T1000 (cell line): ENCODE measurements at places on chromosomes 7 and 10.

DNA sequence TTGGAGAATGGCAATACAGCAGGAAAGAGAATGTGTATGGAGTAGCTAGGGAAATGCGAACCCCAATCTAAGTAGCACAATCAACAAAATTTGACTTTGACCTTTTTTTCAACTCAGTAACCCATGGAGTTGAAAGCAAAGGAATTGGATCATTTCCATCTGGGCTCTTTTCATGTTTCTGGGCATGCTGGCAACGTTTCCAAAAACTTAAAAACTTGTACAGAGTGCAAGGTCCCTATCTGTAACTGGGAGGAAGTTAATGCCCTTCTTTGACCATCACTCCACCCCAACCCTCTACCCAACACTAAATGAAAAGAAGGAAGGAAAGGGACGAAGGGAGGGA is 1.3 kb upstream of the HIBADH start:
- no peak for DNase-seq

GRCh38 chr7:151311294-151311864 is 30.2 kb upstream of the NUB1 start:
- no peak for DNase-seq

DNA sequence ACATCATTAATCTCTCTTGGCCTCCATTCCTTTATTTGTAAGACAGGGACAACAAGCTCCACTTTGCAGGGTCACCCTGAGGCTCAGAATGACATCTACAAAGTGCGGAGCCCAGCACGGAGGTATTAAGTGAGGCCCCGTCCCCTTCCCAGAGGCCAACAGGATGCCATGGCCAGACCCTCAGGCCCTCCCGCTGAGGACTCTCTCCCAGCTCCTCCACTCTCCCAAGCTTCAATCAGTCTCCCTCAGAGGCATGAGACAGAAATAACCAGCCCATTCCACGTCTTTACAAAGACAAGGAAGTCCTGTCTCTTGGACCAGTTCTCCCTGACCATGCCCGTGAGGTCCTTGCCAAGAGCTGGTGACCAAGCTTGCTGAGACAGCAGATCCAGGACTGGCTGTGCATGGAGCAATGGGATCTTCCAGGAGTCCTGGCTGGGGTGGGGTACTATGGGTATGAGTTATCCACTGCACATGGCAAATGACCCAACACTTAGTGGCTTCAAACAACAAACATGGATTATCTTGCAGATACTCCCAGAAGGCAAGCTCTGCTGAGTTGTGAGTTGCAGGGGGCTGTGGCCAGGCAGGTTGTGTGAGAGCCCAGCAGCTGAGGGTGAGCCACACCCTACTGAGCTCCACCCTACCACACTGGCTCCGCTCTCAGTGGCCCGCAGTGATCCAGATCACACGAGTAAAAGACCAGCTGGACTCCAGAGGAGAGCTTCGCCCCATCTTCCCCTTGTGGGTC is 4.3 kb upstream of the PPIF start:
- DNase-seq: no peak

- DNase-seq: no peak
Observed at GRCh38 chr7:75702515-75702914, 36.2 kb downstream of the HIP1 start.

- no peak for DNase-seq
Observed at GRCh38 chr7:134315679-134316538, 821 bp downstream of the SLC35B4 start.

- peak; percentile 2 for DNase-seq
Observed at GRCh38 chr10:51832652-51833383, 133.4 kb upstream of the CSTF2T start.

DNA sequence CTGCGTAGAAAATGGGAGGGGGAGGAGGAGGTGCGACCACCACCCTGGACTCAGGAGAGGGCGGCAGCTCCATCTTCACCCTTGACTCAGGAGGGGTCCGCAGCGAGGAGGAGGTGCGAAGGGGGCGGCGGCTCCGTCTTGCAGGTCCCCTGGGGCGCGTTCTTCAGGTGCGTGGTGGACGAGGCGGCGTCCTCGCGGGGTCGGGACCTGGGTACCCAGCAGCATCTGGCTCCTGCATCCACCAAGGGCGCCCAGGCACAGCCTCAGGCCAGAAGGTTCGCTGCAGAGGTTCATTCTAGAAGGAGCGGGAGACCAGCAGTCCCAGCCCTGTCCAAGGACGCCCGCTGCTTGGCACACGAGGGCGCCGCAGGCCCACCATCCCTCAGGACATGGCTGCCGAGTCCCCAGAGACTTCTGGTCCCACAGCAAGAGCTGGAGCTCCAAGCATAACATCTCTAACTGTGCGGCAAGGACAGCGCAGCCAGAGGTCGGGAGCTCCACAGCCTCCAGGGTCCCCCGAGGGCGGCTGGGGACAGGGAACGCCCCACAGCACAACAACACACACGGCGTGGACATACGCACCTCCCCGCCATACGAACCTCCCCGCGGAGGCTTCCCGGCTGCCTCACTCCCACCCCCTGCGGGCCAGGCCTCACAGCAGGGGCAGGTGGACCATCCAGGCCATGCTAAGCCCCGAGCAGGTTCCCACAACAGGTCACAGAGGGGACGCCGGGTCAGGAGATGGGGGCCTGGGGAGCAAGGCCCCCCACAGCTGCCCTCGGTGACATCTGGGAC is 16.8 kb upstream of the DPYSL4 start:
- DNase-seq: no peak

DNA sequence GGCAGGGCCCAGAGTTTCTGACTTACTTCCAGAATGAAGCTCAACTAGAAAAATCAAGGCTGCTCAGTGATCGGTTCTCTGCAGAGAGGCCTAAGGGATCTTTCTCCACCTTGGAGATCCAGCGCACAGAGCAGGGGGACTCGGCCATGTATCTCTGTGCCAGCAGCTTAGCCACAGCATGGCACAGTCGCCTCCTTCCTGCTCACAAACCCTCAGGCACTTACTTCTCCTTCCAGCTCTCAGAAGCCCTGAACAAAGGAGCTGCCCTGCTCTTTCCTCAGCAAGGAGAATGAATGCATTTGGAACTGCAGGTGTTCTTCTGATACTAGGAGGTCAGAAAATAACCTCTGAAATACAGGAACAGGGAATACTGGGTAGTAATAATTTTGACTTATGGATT is 219.7 kb upstream of the PRSS1 start:
- no peak for DNase-seq

- no peak for DNase-seq
Observed at GRCh38 chr7:103752995-103753394, 236.5 kb downstream of the RELN start.

- no peak for DNase-seq
Observed at GRCh38 chr7:22627136-22627535, 99.9 kb upstream of the IL6 start.

- DNase-seq: no peak
Observed at GRCh38 chr10:98128802-98129201, 5.7 kb upstream of the R3HCC1L start.

DNA sequence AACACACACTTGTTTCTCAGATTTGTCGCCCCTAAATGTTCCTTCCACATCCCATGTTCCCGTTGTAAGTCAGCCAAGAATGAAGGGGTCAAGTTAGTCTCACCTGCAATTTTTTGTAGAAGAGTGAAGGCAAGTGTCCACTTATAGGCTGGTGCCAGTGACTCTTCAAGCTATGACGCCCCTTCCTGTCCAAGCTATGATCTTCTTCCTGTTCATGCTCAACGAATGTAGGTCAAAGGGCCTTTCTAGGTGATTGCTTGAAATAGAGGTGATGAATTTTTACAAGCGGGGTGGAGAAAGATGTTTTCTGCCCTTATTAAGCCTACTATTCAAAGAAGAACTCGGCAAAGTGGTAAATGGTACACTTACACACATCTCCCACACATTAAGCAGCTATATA is 41.0 kb downstream of the CDK1 start:
- no peak for DNase-seq

DNA sequence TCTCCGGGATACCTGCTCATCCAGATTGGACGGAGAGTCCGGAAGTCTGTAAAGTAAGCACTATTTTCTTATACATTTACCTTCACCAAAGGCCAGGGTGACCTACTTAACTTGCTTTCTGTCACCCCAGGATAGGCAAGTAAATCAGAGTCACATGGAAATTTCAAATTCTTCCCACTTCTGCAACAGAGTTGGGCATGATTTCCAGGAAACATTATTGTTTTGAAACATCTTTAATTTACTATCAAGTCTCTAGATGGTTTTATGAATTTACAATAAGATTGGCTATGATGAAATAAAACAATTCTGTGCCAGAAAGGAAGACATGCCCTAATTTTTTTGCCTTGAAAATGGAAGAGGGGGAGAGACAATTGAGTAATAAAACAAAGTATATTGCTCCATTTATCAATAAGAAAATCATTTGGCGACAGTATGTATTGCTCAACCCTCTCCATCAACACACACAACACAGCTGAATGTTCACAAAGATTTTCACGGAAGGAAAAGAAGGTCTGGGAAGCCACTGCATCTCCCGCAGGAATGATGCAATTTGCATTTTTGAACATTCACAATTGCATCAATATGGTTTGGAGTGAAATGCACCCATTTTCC is 702.8 kb downstream of the PARD3 start:
- no peak for DNase-seq

- no peak for DNase-seq
Observed at GRCh38 chr7:28017372-28017771, 163.2 kb downstream of the JAZF1 start.

GRCh38 chr7:74001150-74001494 is 26.9 kb upstream of the ELN start:
- no peak for DNase-seq

- no peak for DNase-seq
Observed at GRCh38 chr10:2745666-2746065, 321.7 kb upstream of the PFKP start.

DNA sequence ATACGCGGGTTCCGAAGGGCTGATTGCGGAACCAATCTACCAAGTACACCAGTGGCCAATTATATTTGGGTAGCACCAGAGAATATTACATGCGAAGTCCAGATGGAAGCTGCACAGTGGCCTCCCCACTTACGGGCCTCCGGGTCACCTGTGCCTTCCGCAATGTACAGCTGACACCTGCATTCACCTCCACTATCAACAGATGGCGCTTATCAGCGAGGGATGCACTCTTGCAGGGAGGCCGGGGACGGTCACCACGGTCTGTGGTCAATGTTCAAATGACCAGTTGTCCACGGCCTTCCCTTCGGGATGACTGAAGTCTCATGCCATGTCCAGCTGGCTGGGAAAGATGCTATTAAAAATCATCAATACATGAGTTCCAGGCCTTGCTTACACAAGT is 47.6 kb downstream of the SLIT1 start:
- no peak for DNase-seq

GRCh38 chr7:105685161-105685560 is 103.9 kb upstream of the EFCAB10 start:
- no peak for DNase-seq

DNA sequence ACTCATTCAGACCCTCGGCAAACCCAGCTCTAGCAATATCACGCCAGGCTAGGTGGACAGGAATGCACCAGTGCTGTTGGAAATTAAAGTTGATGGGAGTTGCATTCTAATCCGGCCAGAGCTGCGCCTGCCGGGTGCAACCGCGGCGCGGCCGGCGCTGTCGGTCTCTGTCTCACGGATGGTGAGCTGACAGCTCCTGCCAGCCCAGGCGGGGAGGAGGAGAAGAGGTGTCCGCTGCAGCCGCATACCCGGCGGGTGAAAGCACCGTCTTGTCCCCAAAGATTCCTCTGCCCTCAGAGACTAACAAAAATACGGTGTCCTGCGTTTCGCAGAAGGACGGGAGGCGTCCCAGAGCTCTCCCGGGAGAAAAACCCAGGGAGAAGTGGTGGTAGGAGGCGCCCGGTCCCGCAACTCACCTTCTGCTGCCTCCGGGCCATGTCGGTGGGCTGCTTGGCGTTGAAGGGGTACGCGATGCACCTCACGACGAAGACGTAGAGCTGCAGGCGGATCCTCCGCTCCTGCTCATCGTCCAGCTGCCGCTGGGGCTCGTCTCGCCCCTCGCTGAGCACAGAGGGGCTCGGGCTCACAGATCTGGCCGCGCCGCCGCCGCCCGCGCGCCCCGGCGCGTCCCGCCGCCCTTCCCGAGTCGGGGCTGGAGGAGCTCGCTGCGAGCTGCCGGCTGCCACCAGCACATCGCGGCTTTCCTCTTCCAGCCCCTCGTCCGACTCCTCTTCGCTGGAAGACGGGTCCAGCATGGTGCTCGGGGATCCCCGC is 490 bp downstream of the CADPS2 start:
- DNase-seq: no peak

DNA sequence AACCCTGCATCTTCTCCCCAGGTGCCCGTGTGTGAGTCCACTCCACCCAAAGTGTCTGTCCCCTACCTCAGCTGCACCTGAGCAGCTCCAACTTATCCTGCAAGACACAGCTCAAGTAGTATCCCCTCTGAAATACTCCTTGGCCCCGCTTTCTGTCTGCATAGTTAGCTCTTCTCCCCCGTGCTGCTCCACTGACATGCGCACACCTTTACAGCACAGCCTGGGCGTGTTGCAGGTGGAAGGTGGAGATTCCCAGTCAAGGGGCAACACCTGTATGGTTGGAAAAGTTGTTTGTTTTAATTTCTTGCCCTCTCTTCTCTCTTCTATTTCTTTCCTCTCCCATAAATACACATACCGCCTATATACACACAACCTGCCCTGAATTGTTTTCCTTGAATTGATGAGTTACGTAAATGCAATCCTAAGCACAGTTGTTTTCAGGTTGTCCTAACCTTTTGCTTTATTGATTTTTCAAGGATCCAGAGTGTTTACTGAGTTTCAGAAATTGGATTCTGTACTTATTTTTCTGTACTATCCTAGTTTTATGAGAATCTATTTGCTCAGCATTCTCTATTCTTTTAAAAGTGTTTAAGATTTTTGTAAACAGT is 14.9 kb downstream of the MET start:
- DNase-seq: no peak

GRCh38 chr7:70704831-70705346 is 427.1 kb upstream of the GALNT17 start:
- DNase-seq: no peak

DNA sequence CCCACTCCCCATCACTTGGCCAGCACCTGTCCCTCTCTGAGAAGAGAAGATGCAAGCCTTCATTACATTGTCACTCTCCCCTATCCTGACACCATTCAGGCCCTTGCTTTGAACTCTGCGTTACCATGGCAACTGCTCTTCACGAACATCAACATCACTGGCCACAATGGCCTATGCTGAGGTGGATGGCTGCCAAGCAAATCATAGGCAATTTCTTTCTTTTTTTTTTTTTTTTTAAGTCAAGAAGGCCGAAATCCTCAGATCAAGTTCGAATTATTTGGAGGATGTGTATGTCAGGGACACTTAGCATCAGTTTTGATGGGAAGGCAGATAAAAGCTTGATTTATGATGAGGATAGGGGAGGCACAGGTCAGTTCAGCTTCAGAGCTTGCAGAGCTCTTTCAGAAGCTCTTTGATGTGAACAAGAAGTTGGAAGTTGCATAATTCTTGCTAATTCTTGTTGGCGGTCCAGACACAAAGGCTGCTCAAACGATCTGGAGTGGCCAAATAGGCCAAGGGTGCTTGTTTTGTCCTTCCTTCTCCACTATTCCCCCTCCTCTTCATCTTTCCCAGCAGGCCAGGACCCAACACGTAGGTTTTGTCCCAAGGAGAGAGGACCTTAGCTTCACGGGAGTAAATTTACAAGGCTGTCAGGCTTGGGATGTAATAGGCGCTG is 179.9 kb upstream of the NPVF start:
- DNase-seq: no peak
